Fibroblast of skin of left quadriceps (primary cell): ENCODE measurements at places on chromosomes 3 and 15.

GRCh38 chr15:74937272-74937589 is 642 bp downstream of the COX5A start:
- no peak for DNase-seq

GRCh38 chr3:193997228-193998122 is 138.5 kb upstream of the HES1 start:
- no peak for DNase-seq

DNA sequence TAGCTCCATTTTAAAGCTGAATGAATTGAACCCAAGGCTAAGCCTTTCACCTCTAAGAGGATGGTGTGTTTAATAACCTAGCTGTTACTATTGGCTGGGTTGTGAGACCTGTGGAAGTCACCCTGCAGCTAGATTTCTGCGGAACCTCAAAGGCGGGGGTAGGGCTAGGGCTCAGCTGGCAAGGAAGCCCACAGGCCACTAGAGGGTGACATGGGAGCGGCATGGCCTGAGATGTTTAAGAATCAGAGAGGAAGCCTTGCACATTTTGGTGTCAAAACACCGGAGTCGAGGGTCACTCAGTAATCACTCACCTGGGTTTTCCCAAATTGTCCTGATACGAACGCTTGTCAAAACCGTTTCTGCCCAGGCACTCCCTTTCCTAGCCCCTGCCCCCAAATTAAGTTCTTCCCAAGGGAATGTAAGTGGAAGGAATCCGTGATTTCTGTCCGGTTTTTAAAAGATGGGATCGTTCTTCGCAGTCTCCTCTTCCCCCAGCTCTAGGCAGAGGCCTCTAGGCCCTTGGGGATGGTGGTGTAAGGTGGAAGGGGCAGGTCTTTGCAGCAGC is 3.8 kb upstream of the ACAD9 start:
- DNase-seq = no peak

- DNase-seq = no peak
Observed at GRCh38 chr3:38039101-38039898, at the start of gene DLEC1. DLEC1 (plus strand) TSS chr3:38039208; CDS start chr3:38039226, 18 bp downstream.
